ENCODE measurements at places on chromosomes 16 and 17. TPM values are rescaled to one million over a fixed set of nuclear protein-coding genes. Genes with fewer than 3 reads are reported as not detected.

C16orf92 gene
- not detected for total RNA-seq

DNA sequence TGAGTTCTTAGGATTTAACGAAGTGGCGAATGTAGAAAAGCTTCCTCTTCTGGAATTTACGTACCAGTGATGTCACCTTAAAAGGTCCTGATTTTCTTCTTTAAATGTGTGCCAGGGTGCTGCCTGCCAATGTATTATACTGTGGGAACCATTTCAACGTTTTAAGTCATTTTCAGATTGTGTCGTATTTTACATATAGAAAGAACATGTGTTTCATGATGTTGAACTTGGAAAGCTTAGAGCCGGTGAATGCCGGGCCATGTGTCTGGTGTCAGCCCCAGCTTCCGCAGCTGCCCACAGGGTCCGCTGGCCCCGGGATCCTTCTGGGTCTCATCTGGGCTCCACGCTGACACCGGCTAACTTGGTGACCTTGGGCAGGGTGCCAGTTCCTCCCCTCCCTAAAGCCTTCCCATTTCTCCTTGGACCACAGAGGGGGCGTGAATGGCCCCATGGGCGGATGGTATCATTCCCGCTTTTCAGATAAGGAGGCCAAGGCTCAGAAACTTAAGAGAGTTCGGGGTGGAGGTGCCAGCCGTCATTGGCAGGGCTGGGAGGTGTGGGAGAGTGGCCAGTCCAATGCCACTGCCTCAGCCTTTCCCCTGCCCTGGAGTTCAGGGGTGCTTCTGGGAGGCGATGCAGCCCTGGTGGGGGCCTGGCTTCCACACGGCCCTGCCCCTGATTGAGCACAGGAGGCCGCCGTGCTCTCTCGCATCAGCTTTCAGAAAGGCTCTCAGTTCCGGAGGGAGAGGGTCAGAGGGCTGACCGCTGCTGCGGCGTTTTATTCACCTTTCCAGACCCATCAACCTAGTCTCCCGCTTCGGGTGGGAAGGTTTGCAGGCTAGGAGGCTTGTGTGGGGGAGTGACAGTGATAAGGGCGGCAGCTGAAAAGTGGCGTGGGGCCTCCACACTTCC, 68.8 kb upstream of the CIBAR2 start:
- no peak for DNase-seq

DNA sequence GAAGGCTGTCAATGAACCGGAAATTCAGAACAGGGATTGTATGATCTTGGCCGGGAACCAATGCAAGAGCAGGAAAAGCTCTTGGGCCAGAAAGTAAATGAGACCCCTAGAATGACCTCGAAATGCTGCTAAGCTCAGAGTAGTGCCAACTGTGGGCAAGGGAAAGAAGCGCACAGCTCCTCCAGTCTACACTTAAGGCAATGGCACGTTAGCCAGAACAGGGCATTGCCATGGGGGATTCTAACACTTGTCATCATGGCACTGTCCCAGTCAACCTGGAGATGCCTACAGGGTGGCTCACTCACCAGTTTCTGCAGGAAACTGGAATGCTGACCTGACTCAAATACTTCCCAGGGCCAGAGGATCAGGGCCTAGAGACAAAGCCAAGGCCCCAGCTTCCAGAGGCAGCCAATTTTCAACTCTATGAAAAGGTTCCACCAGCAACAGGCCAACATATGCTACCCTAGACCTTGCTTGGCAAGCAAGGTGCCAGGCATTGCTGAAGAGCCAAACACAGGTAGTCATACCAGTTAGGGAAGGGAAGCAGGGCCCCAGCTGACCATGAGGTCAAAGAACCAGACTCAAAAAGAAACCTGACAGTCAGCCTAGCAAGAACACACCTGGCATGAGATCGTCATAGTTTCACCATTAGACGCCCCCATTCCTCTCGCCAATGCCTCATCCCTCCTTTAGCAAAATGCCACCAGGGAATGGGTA, 34.9 kb downstream of the ARHGAP17 start:
- peak; percentile 19 for DNase-seq

GRCh38 chr16:1790611-1791255, 2.8 kb downstream of the IGFALS start:
- no peak for DNase-seq

GRCh38 chr16:77788181-77789084, at the start of gene VAT1L:
VAT1L (plus strand) TSS chr16:77788564; CDS start chr16:77788683, 119 bp downstream.
- DNase-seq, result peak; percentile 69

DNA sequence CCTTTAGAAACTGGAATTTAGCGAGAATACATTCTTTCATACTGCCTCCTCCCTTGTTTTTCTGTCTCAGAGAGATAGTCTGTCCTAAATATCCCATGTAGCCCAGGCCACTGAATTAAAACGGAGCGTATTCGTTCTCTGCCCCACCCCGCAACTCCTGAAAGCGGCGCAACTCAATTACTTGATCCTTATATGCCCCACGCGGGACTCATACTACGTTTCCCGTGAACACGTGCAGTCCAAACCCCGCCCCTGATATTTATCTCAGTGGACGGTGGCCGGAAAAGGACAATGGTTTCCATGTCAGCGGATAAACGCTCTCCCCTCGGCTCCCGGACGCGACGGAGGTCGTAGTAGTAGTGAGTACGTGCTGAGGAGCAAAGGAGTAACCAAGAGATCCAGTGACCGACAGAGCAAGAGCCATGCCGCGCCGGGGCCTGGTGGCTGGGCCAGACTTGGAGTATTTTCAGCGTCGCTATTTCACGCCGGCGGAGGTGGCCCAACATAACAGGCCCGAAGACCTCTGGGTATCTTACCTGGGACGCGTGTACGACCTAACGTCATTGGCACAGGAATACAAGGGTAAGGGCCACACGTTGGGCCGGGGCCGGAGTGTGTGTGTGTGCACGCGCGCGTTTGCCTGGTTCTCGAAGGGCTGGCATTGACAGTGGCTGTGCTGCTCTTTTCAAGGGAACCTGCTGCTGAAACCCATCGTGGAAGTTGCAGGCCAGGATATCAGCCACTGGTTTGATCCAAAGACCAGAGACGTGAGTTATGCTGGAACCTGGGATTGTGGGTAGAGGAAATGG, at the start of gene CYB5D1:
Gene CYB5D1 (plus strand): TSS at position 291 of the 809 bp plus-strand sequence. CDS start 132 bp downstream, at position 423.
- DNase-seq, result peak; percentile 93

Data from H9 (cell line).